ENCODE measurements at places on chromosomes 5 and 9.

- no peak for DNase-seq
Measured at GRCh38 chr9:3956081-3956671, 343.7 kb downstream of the GLIS3 start.

DNA sequence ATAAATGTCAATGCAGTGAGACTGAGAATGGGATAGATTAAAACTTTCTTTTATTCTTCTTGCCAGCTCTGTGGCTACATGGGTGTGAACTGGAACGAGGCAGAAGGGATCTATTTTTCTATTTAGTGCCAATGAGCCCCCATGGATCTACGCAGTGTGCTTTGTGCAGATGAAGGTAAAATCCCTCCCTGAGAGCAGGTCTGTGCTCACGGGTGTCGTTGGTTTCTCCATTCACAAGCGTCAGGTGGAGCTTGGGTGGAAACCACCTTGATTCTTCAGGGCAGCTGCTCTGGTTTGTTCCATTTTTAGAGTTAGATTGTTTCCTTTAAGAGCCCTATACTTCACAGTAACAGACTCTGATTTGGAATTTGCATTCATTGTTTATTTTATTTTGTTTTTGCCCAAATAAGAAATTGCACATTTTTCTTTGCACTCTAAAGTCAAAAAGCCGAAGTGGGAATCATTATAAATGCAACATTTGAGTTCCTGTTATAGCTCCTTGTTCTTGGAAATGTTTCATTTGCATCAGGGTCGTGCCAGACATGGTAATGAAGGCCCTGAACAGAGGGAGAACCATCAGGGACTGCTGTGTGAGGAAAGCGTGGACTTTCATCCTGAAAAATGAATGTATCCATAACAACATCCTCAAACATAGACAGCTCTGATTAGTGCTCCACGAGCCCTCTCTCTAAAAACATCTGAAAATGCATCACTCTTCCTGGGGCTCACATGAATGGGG lies 31.1 kb upstream of the BICD2 start:
- no peak for DNase-seq

DNA sequence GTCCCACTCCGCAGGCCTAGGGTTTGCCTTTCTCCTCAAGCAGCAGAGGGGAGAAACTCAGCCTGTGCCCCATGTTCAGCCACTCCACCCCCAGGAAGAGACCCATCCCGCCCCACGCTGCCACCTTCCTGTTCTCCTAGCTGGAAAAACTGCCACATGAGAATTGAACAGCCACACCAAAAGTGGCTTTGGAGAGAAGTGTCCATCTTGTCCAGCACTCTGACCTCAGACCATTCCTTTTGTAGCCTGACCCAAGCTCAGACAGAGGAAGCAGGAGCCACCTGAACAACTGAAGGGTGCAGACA lies 8.3 kb upstream of the SLC25A48 start:
- DNase-seq = no peak

DNA sequence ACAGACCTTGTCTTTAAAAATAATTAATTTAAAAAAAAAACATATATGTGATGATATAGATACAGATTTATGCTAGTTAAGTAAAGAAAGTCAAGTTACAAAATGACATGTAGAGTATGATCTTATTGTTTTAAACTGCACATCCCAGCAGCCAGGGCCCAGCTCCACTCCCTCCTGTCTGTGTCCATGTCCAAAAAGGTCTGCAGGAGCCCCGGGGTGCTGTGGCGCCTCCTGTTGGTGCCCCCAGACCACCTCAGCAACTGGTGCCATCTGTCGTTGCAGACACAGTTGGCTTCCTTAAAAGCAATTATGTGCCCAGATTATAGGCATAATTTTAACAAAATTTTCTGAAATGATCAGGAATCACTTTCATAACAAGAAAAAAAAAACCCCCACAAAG lies 33.3 kb downstream of the IPPK start:
- DNase-seq = no peak

- DNase-seq = no peak
Measured at GRCh38 chr9:115234094-115234493, 116.1 kb upstream of the TNC start.

All from hippocampal formation (tissue), 2 donors.